ENCODE measurements at places on chromosomes 7 and 10.

DNA sequence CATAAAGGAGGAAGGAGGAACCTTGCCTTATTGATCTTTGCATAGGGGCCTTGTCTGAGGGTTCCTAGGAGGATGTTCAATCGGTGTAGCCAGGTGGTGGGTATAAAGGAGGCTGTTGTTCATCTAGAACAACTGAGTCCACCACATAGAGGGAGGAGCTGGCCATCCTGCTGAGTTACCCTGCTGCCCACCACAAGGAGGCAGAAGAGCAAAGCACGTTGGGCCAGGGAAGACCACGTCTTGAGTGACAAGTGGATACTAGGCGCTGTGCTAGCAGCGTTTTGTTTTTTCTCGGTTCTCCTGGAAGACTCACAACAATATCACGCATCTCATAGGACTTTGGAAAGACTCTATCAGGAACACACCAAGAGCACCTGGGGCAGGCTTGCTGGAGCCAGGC, 20.0 kb downstream of the FOXI2 start:
- no peak for DNase-seq

GRCh38 chr10:43304687-43305333, 37.9 kb upstream of the RASGEF1A start:
- DNase-seq = peak; percentile 82

DNA sequence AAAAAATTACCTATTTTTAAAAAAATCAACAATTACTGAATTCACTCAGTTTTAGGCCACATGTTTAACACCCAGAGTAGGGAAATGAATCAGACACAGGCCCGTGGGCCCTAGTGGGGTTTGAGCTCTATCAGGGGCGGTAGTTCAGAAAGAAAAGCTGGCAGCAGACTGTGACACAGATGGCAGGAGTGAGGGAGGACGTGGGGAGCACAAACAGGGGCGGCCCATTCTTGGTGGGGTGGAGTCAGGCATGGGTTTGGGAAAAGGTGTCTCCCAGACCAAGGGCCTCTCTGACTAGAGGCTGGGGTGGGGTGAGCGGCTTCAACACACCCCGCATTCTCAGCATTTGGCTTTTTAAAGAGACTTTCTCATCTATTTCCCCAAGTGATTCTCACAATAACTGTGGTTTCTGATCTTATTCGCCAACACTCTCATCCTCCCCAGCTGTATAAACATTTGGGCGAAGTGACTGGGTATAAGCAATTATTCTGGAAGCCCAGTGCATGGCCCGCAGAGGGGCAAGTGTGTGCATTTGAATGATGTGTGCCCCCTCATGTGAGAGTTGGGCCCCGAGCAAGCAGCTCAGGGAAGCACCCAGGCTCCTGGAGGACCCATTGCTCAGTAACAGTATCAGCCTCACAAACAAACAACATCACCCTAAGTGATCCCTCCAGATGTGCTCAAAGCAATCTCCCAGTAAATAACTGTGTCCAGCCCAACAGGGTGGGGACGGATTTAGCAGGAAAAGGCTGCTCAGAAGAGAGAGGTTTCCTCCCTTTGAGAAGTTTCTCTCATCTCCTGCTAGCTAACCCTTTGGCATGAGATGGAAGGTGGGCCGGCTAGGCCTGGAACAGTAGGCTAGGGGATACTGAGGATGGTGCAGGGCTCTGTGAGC, 437.6 kb upstream of the ZMIZ1 start:
- DNase-seq = peak; percentile 38

DNA sequence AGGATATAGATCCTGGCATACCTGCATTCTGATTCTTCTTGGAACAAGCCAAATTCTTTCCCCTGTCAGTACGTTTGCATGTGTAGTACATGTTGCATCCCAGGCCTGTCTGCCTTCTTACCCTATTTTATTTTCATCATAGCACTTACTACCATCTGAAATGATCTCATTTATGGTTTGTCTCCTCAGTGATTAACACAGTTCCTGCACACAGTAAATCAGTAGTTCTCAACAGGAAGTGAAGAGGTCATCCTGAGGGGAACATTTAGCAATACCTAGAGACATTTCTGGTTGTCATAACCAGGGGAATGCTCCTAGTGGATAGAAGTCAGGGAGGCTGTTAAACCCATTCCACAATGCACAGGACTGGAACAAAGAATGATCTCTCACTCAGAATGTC, 38.2 kb upstream of the SLC26A4 start:
- no peak for DNase-seq

- DNase-seq = no peak
These were observed 5.2 kb downstream of the GRIFIN start for GRCh38 chr7:2471022-2471329.

- no peak for DNase-seq
These were observed 57.5 kb downstream of the INSIG1 start for GRCh38 chr7:155355176-155355575.

Measured in activated CD8-positive, alpha-beta memory T cell treated with anti-CD3 and anti-CD28 coated beads for 24 hours (primary cell).